ENCODE measurements at places on chromosomes 7 and 10. TPM values are rescaled to one million over a fixed set of nuclear protein-coding genes. Genes with fewer than 3 reads are reported as not detected.

DNA sequence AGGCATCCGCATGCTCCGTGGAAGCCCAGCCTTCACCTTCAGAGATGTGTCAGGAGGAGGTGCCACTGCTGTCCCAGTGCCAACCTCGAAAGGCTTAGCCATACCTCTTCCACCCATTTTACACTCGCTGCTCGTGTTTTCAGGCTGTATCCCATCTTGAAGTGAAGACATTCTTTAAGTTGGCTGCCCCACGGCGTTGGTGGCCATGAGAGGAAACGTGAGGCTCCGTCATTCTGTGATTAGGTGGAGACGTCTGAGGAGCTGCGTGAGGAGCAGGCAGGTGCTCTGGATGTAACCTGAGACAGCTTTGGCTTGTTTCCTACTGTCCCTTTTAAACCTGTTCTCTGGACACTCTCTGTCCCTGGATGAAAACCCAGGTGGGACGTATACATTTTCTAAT, 159.9 kb upstream of the RNF32 start:
- no peak for DNase-seq

- peak; percentile 87 for DNase-seq
Measured at GRCh38 chr10:122298598-122299301, 27.7 kb downstream of the BTBD16 start.

GRCh38 chr10:78623578-78624215, 445.1 kb upstream of the ZMIZ1 start:
- DNase-seq: no peak

DNA sequence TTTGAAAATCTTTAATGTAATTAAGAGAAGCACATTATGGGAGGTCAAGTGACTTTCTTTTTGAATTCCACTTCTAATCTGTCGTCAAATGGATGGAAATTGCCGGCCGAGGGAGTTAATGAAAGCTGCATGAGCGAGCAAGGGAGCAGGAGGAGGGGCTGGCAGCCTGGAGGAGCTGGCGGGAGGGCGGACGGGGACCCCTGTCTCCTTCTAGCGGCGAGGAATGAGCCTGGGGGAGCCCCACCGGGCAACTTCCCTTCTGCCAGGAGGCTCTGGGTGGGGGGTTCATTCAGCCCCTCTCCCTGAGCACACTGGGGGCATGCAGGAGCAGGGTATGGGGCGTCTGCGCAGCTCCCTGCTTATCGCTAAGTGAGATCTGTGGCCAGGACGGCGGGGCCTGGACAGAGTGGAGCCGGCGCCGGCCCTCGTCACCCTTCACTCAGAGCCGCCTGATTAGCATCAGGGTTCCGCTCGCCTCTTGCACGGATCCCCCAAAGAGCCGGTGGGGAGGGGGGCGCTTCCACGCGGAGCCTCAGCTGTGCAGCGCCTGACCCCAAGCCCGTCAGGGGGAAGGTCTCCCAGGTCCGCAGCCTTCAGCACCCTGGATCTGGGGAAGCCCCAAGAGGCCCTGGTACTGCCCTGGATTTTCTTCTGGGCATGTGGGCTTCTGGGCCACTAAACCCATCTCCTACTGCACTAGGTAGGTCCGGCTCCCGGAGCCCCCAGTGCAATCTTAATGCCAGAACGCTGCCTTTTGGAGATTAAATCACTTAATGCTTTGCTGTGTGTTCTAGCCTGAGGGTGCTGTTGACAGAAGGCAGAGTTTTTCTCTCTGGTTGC, 680.8 kb downstream of the LRMDA start:
- no peak for DNase-seq

DNA sequence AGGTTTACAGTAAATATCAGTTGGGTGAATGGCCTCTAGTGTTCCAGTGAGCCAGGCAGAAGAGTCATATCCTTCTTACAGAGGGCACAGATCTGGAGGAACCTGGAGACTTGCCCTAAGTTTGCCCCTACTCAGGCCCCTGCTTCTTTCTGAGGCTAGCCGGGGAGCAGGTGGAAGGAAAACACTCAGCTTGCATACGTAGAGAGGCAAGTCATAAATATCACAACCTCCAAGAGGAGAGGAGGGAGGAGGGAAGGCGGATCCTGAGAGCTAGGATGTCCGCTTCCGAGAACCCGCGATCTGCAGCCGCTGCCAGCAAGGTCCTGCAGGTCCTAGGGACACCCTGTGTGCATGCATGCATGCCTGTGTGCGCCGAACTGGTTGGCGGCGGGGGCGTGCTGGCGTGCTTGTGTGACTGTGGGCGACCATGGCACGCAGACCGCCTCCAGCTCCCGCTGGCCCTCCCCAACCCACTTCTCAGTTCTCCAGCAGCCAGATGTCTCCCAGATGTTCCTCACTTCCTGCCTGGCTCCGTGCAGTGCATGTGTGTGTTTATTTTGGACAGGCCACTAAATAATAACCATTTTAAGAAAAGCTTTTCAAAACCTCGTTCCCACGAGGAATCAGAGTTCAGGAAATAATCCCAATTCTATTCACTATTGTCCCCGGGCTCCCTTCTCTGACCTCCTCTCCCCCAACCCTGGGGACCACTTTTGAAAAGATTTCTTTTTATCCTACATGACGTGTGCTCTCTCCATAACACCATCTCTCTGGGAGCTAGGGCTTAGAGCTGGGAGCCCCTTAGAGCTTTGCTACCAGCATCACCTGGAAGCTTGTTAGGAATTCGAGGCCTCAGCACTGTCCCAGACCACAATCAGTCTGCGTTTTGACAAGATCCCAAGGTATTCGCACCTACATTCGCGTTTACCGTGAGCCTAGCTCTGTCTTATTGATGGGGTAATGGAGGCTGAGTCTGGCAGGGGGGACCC, 32.4 kb downstream of the UNC5B start:
- DNase-seq: peak; percentile 77

- DNase-seq: no peak
Measured at GRCh38 chr7:17930546-17930945, 9.7 kb downstream of the SNX13 start.

- peak; percentile 80 for DNase-seq
Measured at GRCh38 chr7:16078076-16078952, 343.0 kb downstream of the CRPPA start.

- no peak for DNase-seq
Measured at GRCh38 chr7:731440-732085, 4.5 kb upstream of the PRKAR1B start.

- no peak for DNase-seq
Measured at GRCh38 chr7:157017603-157018327, 7.3 kb upstream of the MNX1 start.

- DNase-seq: no peak
Measured at GRCh38 chr10:133257489-133258065, 19.1 kb downstream of the ADAM8 start.

DNA sequence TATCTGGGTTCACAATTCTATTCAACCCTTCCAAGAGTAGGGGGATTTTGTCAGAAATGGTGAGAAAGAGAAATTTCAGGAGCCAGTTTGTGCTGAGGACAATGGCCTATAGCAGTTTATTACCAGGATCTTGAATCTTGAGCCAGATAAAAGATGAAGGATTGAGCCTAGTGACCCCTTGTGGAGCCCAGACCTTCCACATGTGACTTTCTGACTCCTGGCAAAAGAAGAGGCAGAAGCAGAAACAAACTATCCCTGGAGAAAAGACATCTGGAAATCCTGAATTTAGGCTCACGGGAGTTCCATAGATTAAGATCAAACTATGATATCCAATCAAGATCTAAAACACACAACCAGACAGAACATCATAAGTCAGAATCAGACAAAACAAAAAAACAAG, 60.9 kb upstream of the CHRM2 start:
- no peak for DNase-seq

- no peak for DNase-seq
Measured at GRCh38 chr10:35607475-35608327, 2.6 kb downstream of the GJD4 start.

DNA sequence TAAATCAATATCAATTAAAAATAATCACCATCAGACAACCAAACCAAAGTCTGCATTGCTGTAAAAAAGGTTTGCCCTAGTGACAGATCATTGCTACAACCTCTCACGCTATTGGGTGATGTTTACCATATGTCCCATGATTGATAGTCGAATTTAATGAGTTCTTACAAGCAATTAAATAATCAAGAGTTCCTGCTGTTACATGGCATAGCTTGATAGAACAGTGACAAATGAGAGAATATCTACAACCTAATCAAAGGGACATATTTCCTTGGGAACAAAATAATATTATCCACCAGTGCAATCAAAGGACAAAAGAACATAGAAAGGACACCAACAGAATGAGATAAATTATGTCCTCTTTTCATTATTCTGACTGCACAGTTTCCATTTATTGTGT, 387.4 kb downstream of the ETV1 start:
- DNase-seq: no peak

DNA sequence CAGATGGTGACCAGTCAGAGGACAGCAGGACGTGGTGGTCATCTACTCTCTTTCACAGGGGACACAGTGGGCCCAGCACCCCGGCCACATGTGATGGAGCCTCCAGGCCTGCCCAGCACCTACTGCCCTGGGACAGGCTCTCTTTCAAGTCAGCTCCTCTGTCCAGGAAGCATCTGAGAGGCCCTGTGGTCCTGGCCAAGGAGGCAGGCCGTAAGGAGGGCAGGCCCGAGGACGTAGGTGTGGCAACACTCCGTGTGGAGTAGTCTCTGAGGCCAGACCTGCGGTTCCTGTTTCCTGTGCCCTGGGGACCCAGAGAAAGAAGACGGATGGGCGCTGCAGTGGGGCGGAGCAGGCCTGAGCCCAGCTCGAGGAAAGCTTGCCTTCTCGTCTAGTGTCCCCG, 179.2 kb downstream of the EBF3 start:
- DNase-seq: no peak

DNA sequence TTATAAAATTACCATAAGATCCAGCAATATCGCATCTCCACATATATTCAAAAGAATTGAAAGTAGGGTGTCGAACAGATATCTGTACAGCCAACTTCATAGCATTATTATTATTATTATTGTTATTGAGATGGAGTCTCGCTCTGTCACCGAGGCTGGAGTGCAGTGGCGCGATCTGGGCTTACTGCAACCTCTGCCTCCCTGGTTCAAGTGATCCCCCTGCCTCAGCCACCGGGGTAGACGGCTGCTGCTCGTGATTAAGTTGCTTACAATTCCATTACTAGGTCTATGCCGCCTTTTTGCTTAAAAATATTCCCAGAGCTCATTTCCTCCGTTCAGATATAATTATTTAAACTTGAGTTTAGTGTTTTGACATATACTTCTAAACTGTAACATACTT, 19.8 kb upstream of the USP6NL start:
- no peak for DNase-seq

GRCh38 chr7:138030679-138031351, 28.9 kb upstream of the CREB3L2 start:
- DNase-seq: no peak

GRCh38 chr7:148867596-148868377, 16.3 kb downstream of the EZH2 start:
- no peak for DNase-seq

GRCh38 chr7:147279514-147279913, 1162.9 kb downstream of the CNTNAP2 start:
- no peak for DNase-seq

GRCh38 chr7:51325261-51325676, 8.7 kb upstream of the COBL start:
- DNase-seq: no peak

GRCh38 chr10:131692686-131693334, 208.0 kb upstream of the PPP2R2D start:
- DNase-seq: no peak

DNA sequence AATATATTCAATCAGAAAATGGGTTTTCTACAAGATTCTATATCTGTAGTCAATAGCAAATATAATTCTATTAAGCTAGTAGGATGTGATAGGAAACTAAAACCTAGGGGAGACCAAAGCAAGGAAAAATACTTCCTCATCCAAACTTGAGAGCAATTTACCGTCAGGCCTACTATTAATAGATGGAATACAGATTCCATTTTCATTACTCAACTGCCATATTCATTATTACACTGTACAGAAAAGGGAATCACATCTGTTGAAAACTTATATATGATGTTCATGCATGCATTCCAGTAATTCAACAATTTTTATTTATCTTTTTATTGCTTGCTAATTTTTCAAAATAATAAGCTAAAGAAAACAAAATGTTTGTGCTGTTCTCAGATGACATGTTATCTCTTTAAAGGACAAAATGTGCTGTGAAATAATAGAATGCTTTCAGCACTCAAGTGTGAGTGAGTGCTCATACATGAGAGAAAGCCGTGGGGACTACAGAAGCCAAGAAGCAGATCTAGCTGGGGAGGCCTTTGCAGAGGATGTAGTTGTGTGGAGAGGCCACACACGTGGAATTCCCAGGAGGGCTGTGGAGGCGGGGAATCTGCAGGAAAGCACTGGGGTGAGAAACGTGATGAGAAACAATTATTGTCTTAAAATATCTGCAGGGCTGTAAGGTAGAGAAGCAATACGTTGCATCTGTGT, 110.0 kb downstream of the EGFR start:
- DNase-seq: no peak

DNA sequence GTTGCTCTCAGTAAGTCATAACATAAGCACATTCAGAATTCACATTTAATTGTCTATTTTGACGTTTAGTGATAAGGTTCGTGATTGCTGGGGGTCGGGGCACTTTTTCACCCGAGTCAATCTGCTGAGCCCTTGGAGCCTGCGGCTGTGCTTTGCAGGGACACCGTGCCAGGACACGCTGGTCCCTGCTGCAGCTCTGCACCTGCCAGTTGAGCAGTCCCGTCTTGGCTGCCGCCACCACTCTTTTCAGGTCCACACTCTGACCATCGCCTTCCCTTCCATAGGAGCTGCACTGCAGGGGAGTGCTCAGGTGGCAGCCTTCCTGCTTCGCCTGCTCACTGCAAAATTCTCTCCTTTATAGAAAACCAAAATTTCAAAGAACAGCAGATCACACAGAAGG, 36.4 kb downstream of the CUL1 start:
- DNase-seq: no peak

SEMA3A gene
- polyA plus RNA-seq: 14.5 TPM

MYL10 gene
- polyA plus RNA-seq: 0.37 TPM

CALD1 gene
- polyA plus RNA-seq: 236 TPM

TACC2 gene
- polyA plus RNA-seq: 47.5 TPM

ITIH5 gene
- polyA plus RNA-seq: 31.2 TPM

PKD2L1 gene
- polyA plus RNA-seq: 0.38 TPM

PLPP4 gene
- polyA plus RNA-seq: 4.6 TPM

EDRF1 gene
- 58.4 TPM for polyA plus RNA-seq
